ENCODE measurements at places on chromosomes 2 and 18.

GRCh38 chr18:64707052-64707451 is 558.2 kb upstream of the LINC00305 start:
- DNase-seq: no peak

- DNase-seq: no peak
Measured at GRCh38 chr2:55311444-55311870, 42.4 kb upstream of the MTIF2 start.

GRCh38 chr2:11132036-11132671 is 23.1 kb upstream of the SLC66A3 start:
- DNase-seq: no peak

- DNase-seq: no peak
Measured at GRCh38 chr2:86213056-86213455, 13.8 kb downstream of the MRPL35 start.

- DNase-seq: peak; percentile 60
Measured at GRCh38 chr2:230668184-230668938, 44.3 kb upstream of the CAB39 start.

DNA sequence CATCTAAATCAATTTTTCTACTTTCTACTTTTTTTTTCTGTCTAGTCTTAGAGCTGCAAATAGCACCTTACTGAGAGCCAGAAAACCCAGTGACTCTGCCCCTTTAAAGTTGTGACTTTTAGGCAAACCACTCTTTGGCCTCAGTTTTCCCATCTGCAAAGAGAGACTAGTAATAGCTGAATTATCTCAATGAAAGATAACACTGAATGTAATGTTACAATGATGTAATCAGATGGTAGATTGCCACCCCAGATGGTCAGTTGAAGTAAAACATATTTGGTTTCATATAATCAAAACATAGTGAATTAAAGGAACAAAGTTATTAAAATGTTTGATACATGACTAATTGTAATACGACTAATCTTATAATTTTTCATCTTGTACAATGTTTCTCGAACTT is 5.0 kb upstream of the APCDD1 start:
- no peak for DNase-seq

GRCh38 chr2:118122594-118123281 is 34.5 kb downstream of the INSIG2 start:
- no peak for DNase-seq

- DNase-seq: no peak
Measured at GRCh38 chr2:9808334-9809063, 34.8 kb upstream of the TAF1B start.

DNA sequence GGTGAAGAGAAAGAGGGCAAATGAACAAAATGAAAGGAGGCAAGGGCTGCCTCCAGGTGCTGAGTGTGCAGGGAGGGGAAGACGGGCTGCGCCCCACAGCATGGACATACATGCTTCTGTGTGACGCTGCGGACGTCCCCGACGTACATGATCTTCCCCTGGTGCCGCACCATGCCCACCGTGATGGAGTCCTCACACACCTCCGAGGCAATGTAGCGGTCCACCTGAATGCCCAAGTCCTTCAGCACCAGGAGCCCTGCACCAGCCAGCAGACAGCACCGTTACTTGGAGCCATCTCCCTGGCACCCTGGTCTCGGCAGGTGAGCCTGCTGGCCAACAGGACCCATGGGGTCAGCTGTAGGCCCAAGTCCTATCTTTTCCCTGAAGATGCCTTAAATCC is 73.1 kb upstream of the POMC start:
- DNase-seq: no peak

DNA sequence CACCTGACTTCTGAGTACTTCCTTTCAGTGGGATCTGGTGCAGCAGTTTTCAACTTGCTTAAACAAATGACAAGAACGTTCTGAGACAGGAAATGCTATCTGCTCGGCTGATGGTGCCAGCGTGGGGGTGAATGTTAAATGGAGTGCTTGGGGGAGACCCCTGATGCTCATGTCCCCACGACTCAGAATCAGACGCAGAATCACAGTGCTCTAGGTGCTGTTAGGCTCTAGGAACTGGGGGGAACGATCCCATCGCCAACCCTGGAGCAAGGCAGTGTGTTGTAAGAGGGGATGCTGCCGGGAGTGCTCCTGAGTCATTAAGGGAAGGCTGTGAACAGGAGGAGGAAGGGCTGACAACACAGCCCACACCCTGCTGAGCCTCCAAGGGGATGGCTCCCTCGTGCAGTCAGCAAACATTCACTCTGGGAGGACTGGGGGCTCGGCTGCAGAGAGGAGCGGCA is 34.1 kb upstream of the KCNF1 start:
- no peak for DNase-seq

- no peak for DNase-seq
Measured at GRCh38 chr2:191693778-191694177, 15.8 kb downstream of the NABP1 start.

- no peak for DNase-seq
Measured at GRCh38 chr18:46007165-46007564, 40.0 kb upstream of the EPG5 start.

- no peak for DNase-seq
Measured at GRCh38 chr18:52160636-52161035, 179.4 kb upstream of the DCC start.

- no peak for DNase-seq
Measured at GRCh38 chr2:237732790-237733381, 65.7 kb upstream of the RBM44 start.

DNA sequence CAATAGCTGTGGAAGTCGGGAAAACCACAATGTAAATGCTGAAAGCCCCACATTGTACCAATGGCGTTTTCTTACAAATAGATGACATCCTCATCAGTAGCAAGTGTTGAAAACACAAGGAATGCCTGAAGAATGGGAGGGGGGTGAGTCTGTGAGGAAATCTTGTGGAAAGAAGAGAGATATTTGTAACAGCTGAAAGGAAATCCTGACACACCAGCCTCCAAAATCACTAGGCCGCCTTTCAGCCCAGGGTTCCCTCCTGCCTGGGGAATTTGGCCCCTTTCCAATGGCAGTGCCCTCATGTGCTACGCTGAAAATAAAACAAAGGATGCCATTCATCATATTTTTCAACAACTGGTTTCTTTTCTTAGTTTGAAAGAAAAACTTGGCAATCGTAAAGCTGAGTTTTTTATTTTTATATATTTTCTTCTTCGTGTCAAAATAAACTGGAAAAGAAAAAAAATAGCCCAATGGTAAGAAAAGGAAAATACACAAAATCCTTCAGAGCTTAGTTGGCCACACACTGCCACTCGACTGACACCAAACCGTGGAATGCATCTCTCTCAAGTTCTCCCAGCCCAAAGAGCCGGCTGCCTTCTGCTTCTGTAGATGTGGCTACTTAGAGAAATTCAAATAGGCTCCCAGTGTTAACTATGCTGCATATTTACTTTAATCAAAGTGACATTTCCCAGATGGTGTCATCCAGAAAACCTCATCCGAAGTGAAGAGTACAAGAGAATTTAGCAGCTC is 52.0 kb downstream of the FTCDNL1 start:
- no peak for DNase-seq

DNA sequence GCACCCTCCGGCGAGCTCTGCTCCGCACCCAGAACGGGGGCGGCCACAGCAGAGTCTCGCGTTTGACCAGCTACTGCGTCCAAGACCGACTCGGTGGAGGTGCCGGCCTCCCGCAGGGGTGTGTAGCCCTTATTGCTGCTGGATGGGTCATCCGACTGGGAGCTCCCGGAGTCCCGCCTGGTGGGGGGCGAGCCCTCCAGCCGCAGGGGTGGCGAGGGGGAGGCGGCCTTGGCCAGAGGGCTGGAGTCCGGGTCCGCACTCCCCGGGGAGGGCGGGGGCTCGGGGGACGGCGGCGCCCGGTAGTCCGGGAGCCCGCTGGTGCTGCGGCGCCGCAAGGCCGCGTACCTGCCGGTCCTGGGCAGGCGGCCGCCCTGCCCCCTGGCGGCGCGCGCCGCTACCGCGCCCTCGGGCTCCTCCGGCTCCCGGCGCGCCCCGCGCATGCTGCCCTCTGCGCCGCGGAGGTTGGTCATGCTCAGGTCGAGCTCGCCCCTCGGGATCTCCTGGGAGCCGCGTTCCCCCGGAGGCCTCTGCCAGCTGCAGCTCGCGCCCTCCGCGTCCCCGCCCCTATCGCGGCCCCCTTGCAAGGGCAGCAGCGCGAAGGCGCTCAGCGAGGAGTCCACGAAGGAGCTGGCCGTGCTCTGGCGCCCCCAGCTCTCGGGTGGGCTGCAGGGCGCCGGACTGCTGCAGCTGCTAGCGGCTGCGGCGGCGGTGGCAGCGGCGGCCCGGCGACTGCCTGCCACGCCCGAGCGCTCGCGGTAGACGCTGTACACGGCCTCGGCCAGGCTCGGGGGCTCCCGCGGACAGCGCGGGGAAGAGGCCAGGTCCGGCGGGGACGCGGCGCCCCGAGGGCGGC is 4.8 kb downstream of the TMEM200C start:
- DNase-seq: no peak

DNA sequence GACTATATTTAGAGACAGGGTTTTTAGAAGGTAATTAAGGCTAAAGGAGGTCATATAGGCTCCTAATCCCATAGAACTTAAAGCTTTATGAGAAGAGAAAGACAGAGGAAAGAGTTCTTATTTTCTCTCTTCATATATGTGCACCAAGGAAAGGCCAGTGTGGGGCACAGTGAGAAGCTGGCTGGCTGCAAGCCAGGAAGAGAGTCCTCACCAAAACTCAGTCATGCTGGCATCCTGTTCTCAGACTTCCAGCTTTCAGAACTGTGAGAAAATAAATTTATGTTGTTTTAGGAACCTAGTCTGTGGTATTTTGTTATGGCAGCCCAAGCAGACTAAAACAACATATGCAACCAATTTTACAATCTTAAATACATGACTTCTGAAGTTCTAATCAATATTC is 31.5 kb upstream of the ATIC start:
- DNase-seq: no peak

DNA sequence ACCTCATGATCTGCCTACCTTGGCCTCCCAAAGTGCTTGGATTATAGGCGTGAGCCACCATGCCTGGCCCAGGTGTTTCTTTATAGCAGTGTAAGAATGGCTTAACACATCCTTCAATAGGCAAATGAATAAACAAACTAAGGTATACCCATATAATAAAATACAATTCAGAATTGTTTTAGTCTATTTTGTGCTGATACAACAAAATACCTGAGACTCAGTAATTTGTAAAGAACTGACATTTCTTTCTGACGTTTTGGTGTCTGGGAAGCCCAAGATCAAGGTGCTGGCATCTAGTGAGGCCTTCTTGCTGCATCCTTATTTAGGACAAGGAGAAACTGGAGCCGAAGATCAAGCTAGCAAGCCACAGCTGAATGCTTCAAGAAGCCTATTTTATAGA is 1372.1 kb upstream of the DDX18 start:
- no peak for DNase-seq

DNA sequence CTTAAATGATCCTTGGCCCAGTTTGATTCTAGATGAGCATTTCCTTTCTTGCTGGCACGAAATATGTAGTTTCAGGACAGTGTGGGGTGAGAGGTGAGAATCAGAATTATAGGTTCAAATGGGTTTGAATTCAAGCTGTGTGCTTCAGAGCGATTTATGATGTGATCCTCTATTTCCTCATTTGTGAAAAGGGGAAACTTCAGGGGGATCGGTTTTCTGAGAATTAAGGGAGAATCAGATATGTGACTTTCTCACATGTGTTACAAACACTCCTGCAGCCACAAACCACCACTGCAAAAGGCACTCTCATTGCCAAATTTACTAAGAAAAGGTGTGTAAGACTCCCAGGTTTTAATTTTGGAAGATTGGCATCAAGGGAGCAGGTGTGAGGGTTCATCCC is 24.4 kb downstream of the HK2 start:
- peak; percentile 64 for DNase-seq

DNA sequence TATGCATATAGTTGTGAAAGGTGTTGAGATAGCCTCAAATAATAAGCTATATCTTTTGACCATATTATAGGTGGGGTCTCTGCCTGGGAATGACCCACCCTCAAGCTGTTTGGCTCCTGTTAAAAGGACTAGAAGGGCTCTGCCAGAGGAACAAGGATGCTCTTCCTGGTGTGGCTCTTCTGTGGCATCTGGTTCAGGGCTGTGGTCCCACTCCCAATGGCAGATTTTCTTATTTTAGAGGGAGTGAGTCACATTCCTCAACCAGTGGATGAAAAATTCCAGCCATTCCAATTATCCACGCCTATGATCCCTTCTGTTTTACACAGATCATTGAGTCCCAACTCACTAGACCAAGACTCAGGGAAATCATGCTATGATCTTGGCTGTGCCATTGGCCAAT is 119.9 kb downstream of the PARD3B start:
- DNase-seq: no peak

- no peak for DNase-seq
Measured at GRCh38 chr2:26850000-26850431, 2.1 kb downstream of the DPYSL5 start.

DNA sequence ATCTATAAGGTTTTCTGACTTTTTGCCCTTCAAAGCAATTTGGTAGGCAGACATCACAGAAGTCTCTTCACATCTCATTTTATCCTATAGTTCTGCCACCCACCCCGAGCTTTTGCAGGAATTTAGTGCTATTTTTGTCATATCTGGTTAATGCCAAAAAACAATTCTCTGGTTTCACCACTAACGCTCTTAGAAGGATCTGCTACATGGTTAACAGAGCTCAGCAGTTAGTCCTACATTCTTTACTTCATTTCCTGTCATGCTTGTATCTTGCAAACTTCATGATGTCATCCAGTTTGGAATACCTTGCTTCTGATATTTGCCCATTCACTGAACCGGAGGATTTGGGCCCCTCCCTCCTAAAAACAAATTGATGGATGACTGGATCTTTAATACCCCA is 116.8 kb upstream of the SERPINE2 start:
- DNase-seq: no peak

DNA sequence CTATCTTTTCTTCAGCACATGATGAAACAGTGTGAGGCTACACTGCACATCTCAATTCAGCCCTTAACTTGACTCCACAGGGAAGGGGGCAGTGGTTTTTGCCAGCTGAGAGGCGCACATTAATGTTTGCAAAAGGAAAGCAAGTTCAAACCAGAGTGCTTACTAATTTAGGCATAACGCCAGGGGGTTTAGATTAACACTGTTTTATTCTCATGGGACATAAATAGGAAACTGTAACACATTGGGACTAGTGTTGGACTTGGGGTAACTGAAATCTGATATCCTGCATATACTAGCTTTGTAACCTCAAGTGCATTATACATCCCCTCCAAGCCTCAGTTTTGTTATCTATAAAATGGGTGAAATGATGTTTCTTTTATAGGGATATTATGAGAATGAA is 821.2 kb upstream of the ID2 start:
- no peak for DNase-seq

GRCh38 chr18:23247331-23247730 is 112.0 kb downstream of the CABLES1 start:
- DNase-seq: no peak

DNA sequence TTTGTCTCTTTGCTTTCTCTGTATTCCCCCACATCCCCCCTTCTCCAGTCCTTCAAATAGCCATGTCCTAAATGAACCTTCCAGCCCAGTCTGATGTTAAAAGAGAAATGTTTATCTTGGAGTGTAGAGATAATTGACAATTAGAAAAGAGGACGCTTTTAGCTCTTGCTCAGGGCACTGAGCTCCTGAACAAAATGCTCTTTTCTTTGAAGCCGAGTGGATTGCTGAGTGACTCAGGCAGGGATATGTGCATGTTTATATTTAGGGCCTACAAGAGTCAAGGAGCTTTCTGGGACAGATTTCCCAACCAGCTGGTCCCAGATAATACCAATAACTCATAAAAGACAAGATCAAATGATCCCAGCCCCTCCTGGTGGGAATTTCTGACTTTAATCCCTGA is 88.0 kb upstream of the SETBP1 start:
- DNase-seq: no peak
